NT2/D1 (cell line): ENCODE measurements at places on chromosomes 5 and 9.

- DNase-seq = no peak
These were observed 500.4 kb downstream of the IRX1 start for GRCh38 chr5:4095918-4096630.

GRCh38 chr5:80608731-80609130 is 38.7 kb upstream of the ANKRD34B start:
- no peak for DNase-seq

- DNase-seq = peak; percentile 81
These were observed at the start of gene TEX48 for GRCh38 chr9:114681594-114682332. Gene TEX48, minus strand, starts transcription at chr9:114682192. Its CDS starts 10,469 bp downstream, at chr9:114671723.

- no peak for DNase-seq
These were observed 1.4 kb downstream of the TSPAN17 start for GRCh38 chr5:176648474-176649194.

DNA sequence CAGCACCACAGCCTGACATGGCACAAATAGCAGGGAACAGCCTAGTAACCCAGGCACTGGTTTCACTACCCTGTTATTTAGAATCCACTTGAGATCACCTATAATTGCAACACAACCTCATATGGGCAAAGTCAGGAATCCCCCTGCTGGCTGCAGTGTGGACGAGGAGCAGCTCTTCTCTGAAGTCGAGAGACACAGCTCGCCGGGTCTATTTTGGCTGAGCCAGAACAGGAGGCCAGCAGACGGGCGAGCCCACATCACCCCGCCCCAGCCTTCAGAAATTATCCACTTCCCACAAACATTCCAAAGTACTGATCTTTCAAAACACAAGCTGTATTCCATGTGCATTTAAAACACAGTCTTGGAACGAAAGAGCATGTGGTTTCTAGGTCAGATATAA is 179.0 kb downstream of the ROR2 start:
- DNase-seq = no peak

DNA sequence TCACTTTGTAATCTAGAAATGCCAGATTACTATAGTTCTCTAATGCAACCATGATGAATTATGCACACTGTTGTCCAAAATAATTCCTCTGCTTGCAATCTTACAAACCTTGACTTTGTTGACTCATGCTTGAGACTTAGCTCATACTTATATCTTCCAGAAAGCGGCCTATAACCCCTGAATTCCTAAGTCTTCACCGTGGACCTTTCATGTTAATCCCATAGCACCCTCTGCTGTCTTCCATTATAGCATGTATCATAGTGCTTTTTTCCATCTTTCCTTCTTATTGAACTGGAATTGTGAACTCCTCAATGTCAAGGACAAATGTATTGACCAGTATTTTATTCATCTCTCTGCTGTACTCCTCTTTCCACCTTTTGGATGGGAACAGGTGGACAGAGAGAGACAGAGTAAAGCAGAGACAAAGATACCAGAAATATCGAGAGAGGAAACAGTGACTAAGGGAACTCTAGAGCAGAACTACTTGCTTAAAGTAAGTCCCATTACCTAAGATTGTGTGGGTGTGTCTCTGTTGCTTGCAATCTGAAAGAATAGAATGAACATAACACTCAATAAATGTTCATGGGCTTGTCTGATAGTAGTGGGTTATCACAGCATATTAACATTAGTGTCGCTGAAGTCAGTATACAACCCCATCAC is 110.0 kb downstream of the LURAP1L start:
- DNase-seq = no peak

- no peak for DNase-seq
These were observed 51.0 kb downstream of the HABP4 start for GRCh38 chr9:96500696-96501632.

DNA sequence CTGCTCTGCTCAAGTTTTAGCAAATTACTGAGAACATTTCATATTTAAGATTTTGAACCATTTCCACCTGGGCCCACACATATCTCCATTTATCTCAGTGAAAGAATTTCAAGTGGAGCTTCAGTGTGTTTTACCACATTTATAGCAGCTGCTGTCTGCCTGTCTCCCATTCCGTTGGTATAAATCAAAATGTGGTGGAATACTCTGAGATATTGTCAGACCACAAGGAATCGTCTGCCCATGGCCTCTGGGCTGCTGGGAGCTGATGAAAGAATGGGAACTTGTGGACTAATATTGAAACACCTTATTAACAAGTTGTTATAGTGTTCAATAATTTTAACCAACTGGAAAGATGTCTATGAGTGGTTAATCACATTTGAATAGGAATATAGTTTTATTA is 33.3 kb downstream of the MAST4 start:
- DNase-seq = no peak

GRCh38 chr9:84828046-84828445 is 158.5 kb downstream of the NTRK2 start:
- DNase-seq = no peak

- DNase-seq = no peak
These were observed 156.7 kb downstream of the FSTL4 start for GRCh38 chr5:133455676-133456075.

DNA sequence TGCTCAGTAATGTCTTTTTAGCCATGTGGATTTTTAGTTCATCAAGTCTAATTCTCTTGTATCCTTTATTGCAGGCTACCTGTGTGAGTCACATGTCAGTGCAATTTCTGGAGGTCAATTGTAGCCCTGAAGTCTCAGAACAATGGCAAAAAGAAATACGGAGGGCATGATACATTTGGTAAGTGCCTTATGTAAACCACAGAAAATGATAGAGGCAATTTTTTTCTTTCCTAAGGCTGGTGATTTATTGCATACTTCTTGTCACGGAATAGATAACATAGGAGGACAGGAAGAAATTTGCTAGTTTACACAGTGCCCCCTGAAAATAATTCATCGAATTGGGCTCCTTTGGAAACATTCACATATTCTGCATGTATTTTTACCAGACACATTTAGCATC is 235.9 kb downstream of the DMRTA1 start:
- DNase-seq = no peak

GRCh38 chr5:40991168-40991980 is 79.8 kb downstream of the MROH2B start:
- DNase-seq = no peak

DNA sequence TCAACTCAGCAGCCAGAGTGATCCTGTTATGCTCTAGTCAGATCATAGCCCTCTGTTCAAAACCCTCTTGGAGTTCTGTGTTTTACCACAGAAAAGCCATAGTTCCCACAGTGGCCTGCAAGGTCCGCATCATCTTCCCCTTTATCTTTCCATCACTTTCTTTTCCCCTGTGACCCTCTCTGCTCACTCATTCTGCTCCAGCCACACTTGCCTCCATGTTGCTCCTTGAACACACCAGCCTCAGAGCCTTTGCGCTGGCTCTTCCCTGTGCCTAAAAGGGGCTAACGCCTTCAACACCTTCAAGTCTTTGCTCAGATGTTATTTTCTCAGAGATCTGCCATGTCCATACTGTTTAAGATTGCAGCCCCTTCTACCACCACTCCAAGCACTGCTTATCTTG is 26.3 kb downstream of the CSF2 start:
- no peak for DNase-seq

GRCh38 chr5:72654231-72654630 is 147.0 kb upstream of the ZNF366 start:
- no peak for DNase-seq

DNA sequence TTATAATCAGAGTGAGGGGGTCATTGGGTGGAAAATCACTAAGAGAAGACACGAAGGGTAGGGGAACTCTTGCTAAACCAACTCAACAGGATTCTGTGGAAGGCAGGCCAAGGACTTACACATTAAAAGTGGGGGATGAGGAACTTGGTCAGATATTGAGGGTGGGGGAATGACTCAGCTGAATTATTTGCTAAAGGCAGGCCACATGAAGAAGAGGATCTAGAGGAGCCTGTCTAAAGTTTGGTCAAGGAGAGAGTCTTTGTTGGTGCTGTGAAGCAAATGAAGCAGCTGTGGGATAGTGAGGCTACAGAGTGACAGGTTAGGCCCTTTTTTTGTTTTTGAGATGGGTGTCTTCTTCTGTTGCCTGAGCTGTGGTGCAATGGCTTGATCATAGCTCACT is 63.9 kb upstream of the SPRY4 start:
- DNase-seq = no peak

GRCh38 chr5:16885635-16886365 is 50.3 kb downstream of the MYO10 start:
- no peak for DNase-seq

- no peak for DNase-seq
These were observed 119.5 kb downstream of the ZCCHC7 start for GRCh38 chr9:37239921-37240320.

- DNase-seq = no peak
These were observed 31.2 kb downstream of the SEMA4D start for GRCh38 chr9:89466451-89467277.

DNA sequence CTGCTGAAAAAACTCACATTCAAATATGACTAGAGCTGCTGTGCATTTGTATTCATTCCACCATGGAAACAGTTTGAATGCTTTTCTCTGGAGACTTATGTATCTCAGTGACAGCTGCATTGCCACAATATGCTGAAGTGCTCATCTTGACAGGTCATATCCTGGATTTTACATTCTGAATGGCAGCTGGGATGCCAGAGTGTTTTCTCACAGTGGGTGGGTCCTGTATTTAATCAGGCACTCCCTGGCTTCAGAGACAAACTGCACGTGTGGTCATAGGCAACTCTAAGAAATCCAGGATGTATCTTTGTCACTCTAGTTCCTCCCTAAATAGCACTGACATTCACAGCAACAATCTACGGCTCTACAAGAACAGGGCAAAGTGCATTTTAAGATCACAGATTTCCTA is 75.6 kb downstream of the ST8SIA4 start:
- no peak for DNase-seq

DNA sequence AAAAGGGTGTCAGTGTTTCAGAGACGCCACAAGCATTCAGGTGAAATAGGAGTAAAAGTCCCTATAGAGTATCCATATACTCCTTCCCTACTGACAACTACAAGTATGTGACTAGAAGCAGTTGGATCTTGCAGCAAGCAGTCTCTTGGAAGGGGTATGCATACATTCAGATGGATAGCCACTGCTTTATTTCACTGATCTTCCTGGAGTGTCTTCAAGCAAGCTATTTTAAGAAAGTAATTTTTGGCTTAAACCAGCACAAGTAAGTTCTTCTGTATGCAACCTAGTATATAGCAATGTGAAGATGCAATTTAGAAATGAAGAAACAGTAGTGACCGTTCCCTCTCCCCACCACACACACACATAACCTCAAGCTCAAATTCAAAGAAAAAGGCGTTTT is 446.8 kb upstream of the CDH18 start:
- DNase-seq = no peak

GRCh38 chr5:93122446-93122845 is 458.6 kb downstream of the NR2F1-AS1 start:
- DNase-seq = no peak
